ENCODE measurements at places on chromosomes 5 and 9.

DNA sequence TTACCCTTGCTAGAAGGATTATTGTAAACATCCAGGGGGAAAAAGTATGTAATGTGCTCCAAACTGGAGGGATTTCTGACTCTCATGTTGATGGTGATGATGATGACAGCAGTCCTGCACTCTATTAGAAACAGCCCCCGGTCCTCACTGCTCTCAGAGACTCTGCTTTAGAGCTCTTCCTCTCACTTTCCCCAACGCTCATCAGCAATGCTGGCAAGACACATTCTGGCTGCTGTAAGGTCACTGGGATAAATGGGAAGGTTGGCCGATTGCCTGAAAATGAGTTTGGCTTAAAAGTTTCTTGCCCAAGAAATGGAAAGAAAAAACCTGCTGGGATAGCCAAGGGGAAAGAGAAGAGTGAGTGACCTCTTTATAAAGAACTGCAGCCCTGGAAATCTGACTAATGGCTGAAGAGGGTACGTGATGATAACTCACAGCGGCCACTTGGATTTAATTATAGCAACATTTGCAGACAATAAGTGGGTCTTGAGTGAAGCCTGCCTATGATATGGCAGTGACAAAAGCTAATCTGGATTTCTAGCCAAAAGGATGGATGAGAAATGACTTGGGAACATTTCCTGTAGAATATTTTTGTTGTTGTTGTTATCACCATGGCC is 235.8 kb downstream of the TMEM38B start:
- no peak for DNase-seq

- DNase-seq: no peak
Measured at GRCh38 chr9:5633243-5633642, 4.3 kb downstream of the RIC1 start.

DNA sequence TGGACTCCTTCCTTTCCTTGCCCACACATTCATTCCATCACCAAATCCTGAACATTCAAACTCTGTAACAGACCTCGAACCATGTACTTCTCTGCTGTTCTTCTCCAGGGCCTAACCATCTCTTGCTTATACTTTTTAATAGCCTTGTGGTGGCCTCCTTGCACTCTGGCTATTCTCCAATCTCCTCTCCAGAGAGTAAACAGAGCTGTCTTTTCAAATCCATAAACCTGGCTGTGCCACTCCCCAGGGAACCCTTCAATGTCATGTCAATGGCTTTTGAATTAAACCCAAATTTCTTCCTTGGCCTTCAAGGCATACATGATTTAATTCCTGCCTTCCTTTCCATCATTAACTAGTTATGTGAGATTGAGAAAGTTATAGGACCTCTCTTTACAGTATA is 277.6 kb upstream of the EFNA5 start:
- no peak for DNase-seq

DNA sequence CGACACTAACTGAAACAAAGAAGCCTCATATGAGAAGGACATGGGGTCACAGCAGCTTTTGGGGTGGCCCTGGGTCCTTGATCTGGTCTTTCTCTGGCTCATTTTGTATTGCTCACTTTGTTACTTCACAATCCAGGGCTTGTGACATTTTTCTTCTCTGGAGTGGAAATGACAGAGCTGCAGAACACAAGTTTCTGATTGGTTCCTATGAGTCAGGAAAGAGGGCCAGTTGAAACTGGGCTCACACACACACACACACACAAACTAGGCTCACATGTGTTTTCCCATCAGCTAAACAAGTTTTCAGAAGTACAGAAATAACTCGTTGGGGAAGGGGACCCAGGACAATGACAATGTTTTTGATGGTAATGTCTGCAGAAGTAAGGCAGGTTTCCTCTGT is 54.3 kb downstream of the TMC1 start:
- DNase-seq: no peak

GRCh38 chr5:112210430-112211005 is 208.6 kb downstream of the EPB41L4A start:
- peak; percentile 81 for DNase-seq

DNA sequence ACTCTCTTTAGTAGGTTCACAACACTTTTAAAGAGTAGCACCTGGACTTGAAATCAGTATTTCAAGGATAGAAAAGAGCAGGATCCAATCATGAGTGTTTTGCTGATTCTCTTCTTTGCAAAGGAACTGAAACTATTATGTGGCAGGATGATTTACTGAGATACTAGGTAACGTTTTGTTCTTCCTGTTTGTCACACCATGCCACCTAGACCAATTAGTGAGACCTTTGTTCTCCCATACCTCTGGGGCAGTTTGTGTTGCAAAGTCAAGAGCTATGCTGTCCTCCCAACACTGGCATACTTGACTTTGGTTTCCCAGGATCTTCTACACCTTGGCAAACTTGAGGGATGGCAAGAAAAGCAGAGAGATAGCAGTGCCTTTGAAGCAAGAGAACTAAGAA is 43.4 kb downstream of the PPP1R2B start:
- no peak for DNase-seq

- no peak for DNase-seq
Measured at GRCh38 chr9:22136461-22137096, 127.5 kb upstream of the CDKN2B start.

DNA sequence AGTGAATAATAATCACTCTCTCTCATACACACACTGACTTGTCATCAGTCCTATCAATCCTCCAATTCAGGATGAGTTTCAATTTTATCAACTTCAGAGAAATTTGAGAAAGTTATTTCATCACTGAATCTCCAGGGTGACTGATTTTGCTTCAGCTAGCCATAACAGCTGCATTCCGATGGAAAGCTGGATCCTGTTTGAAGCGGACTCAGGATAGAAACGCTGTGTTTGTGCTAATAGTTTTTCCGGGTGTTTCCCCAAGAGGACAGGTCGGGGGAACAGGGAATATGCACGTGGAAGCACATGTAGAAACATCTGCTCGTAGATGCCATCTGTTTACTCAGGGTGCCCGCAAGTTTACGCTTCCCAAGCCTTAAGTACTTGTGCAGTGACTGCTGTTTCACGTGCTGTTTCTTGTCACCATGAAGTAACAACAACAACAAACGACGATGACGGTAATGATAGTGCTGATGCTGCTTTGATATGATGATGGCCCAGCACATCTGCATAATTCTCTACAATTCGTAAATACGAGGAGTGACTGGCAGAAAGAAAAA is 263.7 kb upstream of the DAPK1 start:
- no peak for DNase-seq

- no peak for DNase-seq
Measured at GRCh38 chr5:58767104-58767503, 184.2 kb downstream of the RAB3C start.

GRCh38 chr5:32583582-32584232 is 1.6 kb upstream of the SUB1 start:
- no peak for DNase-seq
